ENCODE measurements at places on chromosomes 5 and 9. TPM values are rescaled to one million over a fixed set of nuclear protein-coding genes. Genes with fewer than 3 reads are reported as not detected.

DNA sequence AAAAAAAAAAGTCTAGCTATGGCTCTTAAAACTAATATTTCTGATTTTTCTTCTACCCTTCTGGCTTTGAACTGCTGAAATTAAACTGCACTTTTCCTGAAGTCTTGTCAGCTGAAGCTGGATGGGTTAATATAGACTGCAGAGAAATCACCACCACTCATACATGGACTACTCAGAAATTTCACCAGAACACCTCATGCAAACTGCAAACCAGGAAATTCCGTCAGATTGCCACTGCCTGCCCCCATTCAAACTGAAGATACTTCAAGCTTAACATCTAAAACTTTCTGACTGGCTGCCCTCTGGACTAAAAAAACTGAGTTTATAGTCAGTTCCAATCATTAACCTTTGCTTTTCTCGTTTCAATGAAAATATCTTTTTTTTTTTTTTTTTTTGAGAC is 11.6 kb upstream of the ANXA2R start:
- no peak overlapping the region for H3K4me3 ChIP-seq
- no peaks in the 10 kb centered on the region for H3K4me1 ChIP-seq
- DNase-seq, result no peak
- no peaks in the 10 kb centered on the region for H3K27me3 ChIP-seq

GRCh38 chr5:76801159-76801802 is 17.5 kb upstream of the F2RL1 start:
- H3K36me3 ChIP-seq, result no peaks in the 10 kb centered on the region
- H3K27me3 ChIP-seq, result no peaks in the 10 kb centered on the region
- H3K4me3 ChIP-seq, result no peak overlapping the region
- H3K4me1 ChIP-seq, result no peaks in the 10 kb centered on the region

- H3K36me3 ChIP-seq, result no peaks in the 10 kb centered on the region
- H3K4me1 ChIP-seq, result no peaks in the 10 kb centered on the region
- no peak overlapping the region for H3K27ac ChIP-seq
- no peak for DNase-seq
- no peak overlapping the region for H3K4me3 ChIP-seq
These were observed 394.0 kb downstream of the DMRTA1 start for GRCh38 chr9:22840641-22841040.

DNA sequence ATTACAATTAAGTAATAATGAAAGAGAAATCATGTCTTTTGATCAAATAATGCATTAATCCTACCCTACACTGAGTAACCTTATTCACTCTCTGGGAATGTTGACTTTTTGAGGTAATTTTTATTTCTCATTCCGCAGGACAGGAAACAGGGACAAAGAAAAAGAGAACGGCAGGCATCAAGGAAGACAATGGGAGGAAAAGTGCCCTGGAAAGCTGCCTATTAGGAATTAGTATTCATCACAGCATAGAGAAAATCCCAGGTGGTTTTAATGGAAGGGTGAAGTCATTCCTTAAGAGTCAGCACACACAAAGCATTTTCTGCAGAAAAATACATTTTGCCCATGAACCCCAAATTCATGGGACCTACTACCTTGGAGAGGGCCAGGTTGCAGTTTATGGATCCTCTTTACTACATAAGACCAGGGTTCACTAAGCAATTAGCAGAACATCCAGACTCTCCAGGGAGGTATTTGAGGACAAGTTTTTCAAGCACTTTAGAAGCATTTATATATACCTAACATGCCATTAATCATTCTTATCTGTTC is 9.4 kb downstream of the FSTL4 start:
- H3K36me3 ChIP-seq, result no peaks in the 10 kb centered on the region
- peaks cover 5% of the 10 kb centered on the region for H3K27me3 ChIP-seq
- DNase-seq, result no peak
- no peak overlapping the region for H3K27ac ChIP-seq
- H3K4me3 ChIP-seq, result no peak overlapping the region

- peak overlapping the region; percentile 69 for H3K27ac ChIP-seq
- H3K27me3 ChIP-seq, result no peaks in the 10 kb centered on the region
- DNase-seq, result peak; percentile 49
- H3K36me3 ChIP-seq, result peaks cover 4% of the 10 kb centered on the region
- peak overlapping the region; percentile 68 for H3K4me3 ChIP-seq
These were observed 63.2 kb downstream of the SERINC5 start for GRCh38 chr5:80192507-80193241.

- no peaks in the 10 kb centered on the region for H3K36me3 ChIP-seq
- H3K27me3 ChIP-seq, result no peaks in the 10 kb centered on the region
- no peak for DNase-seq
- no peaks in the 10 kb centered on the region for H3K4me1 ChIP-seq
- H3K27ac ChIP-seq, result no peak overlapping the region
- H3K4me3 ChIP-seq, result no peak overlapping the region
These were observed 529.6 kb downstream of the PSAT1 start for GRCh38 chr9:78826527-78826926.

DNA sequence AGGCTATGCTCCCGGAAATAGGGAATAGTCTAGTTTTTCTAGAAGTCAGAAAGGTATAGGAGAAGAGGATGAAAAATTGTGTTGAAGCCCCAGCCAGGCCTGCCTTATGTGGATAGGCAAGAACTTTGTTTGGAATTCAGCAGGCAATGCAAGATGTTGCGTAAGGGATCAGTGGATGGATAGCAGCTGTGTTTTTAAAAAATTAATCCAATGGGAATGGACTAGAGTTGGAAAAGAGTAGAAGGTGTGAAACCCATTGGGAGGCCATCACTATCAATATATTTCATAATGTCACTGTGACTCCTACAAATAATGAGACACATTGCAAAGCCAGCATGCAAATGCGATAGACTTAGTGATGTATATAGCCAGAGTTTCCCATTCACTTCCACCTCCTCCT is 281.9 kb downstream of the MARCHF11 start:
- H3K4me3 ChIP-seq, result no peak overlapping the region
- H3K27me3 ChIP-seq, result no peaks in the 10 kb centered on the region
- H3K27ac ChIP-seq, result no peak overlapping the region
- H3K36me3 ChIP-seq, result no peaks in the 10 kb centered on the region

GRCh38 chr9:36163786-36164170 is 5.4 kb upstream of the CCIN start:
- no peak overlapping the region for H3K4me3 ChIP-seq
- peaks cover 9% of the 10 kb centered on the region for H3K36me3 ChIP-seq
- peaks cover 11% of the 10 kb centered on the region for H3K4me1 ChIP-seq
- H3K27ac ChIP-seq, result no peak overlapping the region

DNA sequence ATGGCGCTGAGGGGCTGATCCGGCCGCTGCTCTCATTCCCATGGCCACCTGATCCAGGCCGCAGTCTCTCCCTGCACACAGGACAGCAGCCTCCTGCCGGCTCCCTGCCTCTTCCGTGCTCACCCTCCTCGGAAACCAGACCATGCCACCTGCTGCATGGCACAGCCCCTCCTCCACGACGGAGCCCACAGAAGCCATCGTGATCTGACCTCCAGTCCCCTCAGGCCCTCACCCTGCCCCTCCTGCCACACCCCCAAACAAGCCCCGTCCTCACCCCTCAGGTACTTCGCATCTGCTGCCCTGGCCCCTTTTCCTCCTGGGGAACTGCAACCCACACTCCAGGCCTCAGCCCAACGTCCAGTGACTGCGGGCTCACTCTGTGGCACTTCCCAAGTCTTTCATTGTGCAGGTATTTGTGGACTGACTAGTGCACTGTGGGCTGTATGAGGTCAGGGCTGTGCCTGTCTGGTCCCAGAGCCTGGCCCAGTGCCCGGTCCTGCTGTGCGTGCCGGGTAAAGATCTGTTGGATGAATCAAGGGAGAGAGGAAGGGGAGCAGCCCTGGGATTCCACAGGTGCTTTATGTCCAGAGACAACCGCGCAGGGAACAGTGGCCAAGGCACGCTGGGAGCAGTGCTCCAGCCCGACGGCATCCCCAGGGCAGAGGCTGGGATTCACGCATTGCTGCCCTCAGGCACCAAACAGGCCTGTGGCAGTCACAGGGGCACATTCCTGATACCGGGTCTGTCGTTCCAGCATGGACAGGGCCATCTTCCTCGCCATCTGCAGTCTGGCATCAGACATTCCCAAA is 86.1 kb downstream of the ADAMTS2 start:
- no peak overlapping the region for H3K27ac ChIP-seq
- H3K27me3 ChIP-seq, result no peaks in the 10 kb centered on the region
- DNase-seq, result no peak
- H3K4me3 ChIP-seq, result no peak overlapping the region

GRCh38 chr5:138028971-138029365 is 3.9 kb downstream of the FAM13B start:
- H3K36me3 ChIP-seq, result no peaks in the 10 kb centered on the region
- H3K4me3 ChIP-seq, result peak overlapping the region; percentile 43
- no peaks in the 10 kb centered on the region for H3K27me3 ChIP-seq
- no peak for DNase-seq

DNA sequence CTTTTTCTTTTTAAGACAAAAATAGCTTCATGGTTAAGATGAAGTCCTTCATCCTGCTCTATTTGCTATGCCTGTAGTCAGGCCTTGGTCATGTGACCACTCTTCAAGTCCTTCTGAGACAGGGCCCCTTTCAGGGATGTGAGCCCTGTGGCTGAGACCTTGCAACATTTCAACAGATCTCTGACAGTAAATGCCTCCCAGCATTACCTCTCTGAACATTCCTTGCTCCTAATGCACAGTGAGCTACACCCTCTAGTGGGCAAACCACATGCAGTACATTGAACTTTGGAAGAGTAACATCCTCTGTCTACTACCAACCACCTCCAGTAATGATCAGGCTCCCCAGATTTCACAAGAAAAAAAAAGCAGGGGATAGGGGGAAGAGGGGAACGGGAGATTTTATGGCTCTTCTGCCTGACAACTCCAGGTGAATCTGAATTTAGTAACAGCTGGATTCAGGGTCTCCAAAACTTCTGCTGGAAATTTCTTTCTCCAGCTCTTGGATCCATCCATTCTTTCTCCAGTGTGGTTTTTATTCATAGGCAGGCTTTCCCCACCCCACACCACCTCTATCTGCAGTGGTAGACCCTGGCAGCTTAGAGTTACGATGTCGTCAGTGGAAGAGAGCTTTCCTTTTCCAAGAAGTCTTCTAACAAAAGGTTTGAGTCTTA is 8.9 kb upstream of the FBXO38 start:
- no peak overlapping the region for H3K4me3 ChIP-seq
- H3K4me1 ChIP-seq, result no peaks in the 10 kb centered on the region
- H3K27me3 ChIP-seq, result no peaks in the 10 kb centered on the region
- no peak for DNase-seq

GRCh38 chr9:27212191-27212590 is 84.8 kb downstream of the EQTN start:
- H3K36me3 ChIP-seq, result no peaks in the 10 kb centered on the region
- no peak for DNase-seq
- H3K27ac ChIP-seq, result no peak overlapping the region
- H3K27me3 ChIP-seq, result peaks cover 2% of the 10 kb centered on the region
- H3K4me3 ChIP-seq, result no peak overlapping the region

DNA sequence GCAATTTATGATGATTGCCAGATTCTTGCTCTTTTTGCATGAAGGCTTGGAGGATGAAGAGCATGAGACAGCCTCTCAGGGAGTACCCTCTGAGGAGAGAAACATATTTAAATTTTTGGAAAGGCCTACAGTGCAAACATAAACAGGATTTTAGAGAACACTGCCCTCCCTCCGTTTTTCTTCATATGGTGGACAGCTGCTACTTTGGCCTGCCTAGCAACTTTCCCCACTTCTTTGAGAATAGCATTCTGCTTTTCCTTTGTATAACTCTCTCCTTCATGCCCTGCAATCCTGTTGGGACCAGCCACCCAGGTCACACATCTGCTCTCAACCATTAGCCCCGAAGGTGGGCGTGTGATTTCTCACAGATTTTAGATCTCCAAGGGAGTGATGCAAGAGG is 20.5 kb upstream of the TXN start:
- H3K27ac ChIP-seq, result no peak overlapping the region
- no peak for DNase-seq
- no peaks in the 10 kb centered on the region for H3K36me3 ChIP-seq
- no peaks in the 10 kb centered on the region for H3K4me1 ChIP-seq
- no peak overlapping the region for H3K4me3 ChIP-seq
- peaks cover 9% of the 10 kb centered on the region for H3K27me3 ChIP-seq

Gene RGS7BP
- not detected for polyA plus RNA-seq

Gene PCDHGA5
- not detected for polyA plus RNA-seq

Gene ABCA1
- polyA plus RNA-seq, result 0.14 TPM

Gene RLN2
- 4.1 TPM for polyA plus RNA-seq

Gene SLC22A4
- polyA plus RNA-seq, result not detected

Gene SARDH
- 8.4 TPM for polyA plus RNA-seq

Gene CENPK
- polyA plus RNA-seq, result 42.8 TPM

Gene OR13C9
- not detected for polyA plus RNA-seq
